Stimulated activated CD4-positive, alpha-beta T cell treated with anti-CD3 and anti-CD28 coated beads, TNF-alpha, amount 100 ng/mL, for 1 hour (primary cell): ENCODE measurements at places on chromosomes 12 and 14.

- no peak for DNase-seq
These were observed 11.5 kb downstream of the ASPG start for GRCh38 chr14:104096751-104097700.

GRCh38 chr14:99899578-99900178, 106.5 kb downstream of the EML1 start:
- DNase-seq, result no peak

DNA sequence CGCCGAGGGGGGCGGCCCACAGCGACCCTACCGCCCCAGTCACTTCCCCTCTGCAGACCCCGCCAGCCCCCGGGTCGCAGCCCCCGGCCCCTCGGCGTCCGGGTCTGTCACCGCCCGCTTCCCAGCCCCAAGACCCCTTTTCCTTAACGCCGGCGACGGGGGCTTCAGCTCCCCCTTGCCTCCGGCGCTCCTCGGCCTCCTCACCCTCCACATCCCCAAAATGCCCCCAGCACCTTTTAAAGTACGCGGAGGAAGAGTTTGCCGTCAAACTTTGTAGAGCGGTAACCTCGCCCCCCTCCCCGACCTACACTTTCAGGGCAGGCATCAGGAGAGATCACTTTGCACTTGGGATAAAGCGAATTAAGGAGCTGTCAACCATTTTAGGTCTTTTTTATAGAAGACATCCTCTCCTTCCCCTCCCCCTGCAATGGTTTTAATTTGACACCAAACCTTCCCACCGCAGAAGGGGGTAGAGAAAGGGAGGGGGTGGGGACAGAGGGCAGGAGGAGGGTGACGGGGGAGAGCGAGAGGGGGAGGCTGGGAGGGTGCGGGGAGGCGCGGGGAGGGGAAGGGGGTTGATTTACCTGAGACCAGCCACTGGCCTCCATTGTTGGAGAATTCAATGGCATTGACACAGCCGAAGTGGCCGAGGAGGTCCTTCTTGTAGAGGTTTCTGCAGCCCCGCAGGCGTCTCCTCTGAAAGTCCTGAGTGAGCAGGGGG, 578 bp downstream of the DCAF5 start:
- no peak for DNase-seq

- DNase-seq, result no peak
These were observed 19.8 kb upstream of the CHFR start for GRCh38 chr12:132907216-132907615.

- no peak for DNase-seq
These were observed 25.4 kb upstream of the PELI2 start for GRCh38 chr14:56092763-56093162.

GRCh38 chr14:66163023-66163422, 323.1 kb upstream of the CCDC196 start:
- DNase-seq, result no peak
